Esophagus muscularis mucosa (tissue), 4 donors: ENCODE measurements at places on chromosomes 5 and 9. TPM values are rescaled to one million over a fixed set of nuclear protein-coding genes. Genes with fewer than 3 reads are reported as not detected.

- no peak for DNase-seq
- H3K27me3 ChIP-seq = no peaks in the 10 kb centered on the region
- peak overlapping the region; percentile 9 for H3K27ac ChIP-seq
- peaks cover 28% of the 10 kb centered on the region for H3K4me1 ChIP-seq
- H3K36me3 ChIP-seq = no peaks in the 10 kb centered on the region
Observed at GRCh38 chr5:141817631-141818030, 60.6 kb downstream of the PCDH1 start.

DNA sequence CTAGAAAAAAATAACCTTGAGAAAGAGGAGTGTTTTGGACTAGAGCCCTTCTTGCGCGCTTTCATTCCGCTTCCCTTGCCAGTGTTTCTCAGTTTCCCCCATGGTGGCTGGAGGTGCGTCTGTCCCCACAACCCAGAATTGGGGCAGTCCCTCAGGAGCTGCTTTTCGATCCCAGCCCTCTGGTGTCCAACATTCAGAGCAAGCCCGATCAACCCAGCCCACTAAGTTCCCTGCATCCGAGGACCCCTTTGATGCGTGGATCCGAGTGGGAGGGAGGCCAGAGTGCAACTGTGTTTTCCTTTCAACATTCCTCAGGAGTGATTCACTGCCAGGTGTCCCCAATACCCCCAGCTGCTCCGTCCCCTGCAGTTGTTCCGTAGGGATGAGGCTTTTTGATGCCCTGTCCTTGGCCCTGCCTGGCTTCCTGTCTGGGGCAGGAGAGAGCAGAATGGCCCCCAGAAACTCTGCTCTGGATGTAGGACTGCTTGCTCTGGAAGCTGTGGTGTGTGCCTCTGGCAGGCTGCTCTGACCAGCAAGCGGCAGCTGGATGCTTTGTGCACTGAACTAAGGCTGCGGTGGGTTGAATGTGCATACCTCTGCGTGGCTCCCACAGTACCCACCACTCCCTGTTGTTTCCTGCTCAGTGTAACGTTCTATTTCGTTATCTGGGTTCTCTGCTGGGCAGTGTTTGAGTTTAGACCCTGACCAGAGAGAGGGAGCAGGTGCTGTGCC lies 117.5 kb downstream of the BOD1 start:
- peaks cover 74% of the 10 kb centered on the region for H3K4me1 ChIP-seq
- DNase-seq = peak; percentile 87
- no peak overlapping the region for H3K4me3 ChIP-seq

GRCh38 chr9:114180696-114181606 lies 25.6 kb downstream of the COL27A1 start:
- H3K4me3 ChIP-seq = no peak overlapping the region

DNA sequence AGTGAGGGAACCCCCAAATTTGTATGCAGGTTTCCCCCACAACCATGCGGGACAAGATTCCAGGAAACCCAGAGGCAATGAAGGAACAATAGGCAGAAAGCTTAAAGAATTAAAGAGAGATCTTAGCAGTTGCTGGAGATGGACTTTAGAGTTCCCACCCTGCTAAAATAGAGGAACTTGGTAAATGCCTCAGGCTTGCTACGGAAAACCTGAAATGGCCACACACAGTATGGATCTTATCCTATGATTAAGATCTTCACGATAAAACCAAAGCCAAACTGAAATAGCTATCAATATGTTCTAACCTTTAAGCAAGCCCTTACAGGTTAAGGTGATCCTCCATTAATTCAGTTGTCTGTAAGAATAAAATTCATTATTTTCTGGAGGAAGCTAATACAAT lies 148.3 kb downstream of the RANBP17 start:
- DNase-seq = no peak
- no peaks in the 10 kb centered on the region for H3K27me3 ChIP-seq
- no peaks in the 10 kb centered on the region for H3K4me1 ChIP-seq
- H3K36me3 ChIP-seq = no peaks in the 10 kb centered on the region
- no peak overlapping the region for H3K27ac ChIP-seq

DNA sequence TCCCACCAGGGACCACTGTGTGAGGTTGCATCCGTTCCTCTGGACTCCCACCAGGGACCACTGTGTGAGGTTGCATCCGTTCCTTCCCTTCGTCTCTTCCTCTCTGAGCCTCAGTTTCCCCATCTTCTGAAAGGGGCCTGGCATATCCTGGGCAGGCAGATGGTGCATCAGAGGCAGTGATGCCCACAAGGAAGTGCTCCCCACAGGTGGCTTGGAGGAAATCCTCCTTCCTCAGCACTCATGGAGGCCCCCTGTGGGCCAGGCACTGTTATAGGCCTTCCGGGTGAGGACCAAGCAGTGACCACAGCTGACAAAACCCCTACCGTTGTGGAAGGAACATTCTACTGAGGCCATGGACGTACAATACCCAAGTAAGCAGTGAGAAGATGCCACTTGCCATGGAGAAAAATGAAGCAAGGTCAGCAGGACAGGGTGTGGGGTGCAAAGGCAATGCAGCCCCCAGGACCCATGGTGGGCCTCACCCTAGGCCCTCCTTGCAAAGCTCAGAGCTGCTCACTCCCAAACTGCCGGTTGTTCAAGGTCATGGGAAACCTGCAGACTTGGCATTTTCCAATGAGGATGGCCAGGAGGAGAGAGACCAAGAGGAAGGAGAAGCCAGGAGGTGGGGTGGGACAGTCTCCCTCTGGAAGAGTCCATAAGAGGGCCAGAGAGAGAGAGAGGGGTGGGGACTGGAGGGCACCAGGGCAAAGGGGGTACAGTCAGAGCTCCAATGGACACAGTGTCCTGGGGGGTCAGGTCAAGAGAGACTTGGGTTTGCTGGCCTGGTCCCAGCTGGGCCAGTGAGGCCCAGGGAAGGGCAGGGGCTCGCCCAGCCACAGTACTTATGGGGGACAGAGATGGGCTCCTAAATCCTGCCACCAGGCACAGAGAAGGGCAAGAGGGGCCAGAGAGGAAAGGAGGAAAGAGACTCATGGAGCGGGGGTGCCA lies 51.1 kb downstream of the C9orf50 start:
- no peak for DNase-seq
- peaks cover 43% of the 10 kb centered on the region for H3K4me1 ChIP-seq

- no peaks in the 10 kb centered on the region for H3K27me3 ChIP-seq
- H3K36me3 ChIP-seq = no peaks in the 10 kb centered on the region
- no peak overlapping the region for H3K4me3 ChIP-seq
- peaks cover 11% of the 10 kb centered on the region for H3K4me1 ChIP-seq
- DNase-seq = no peak
Observed at GRCh38 chr9:90097237-90097636, 492.4 kb downstream of the GADD45G start.

GRCh38 chr5:68378204-68378820 lies 162.8 kb downstream of the PIK3R1 start:
- no peaks in the 10 kb centered on the region for H3K36me3 ChIP-seq
- no peak overlapping the region for H3K4me3 ChIP-seq
- DNase-seq = peak; percentile 83
- H3K27ac ChIP-seq = no peak overlapping the region
- H3K27me3 ChIP-seq = no peaks in the 10 kb centered on the region

- peaks cover 54% of the 10 kb centered on the region for H3K4me1 ChIP-seq
- H3K36me3 ChIP-seq = no peaks in the 10 kb centered on the region
- DNase-seq = no peak
- H3K4me3 ChIP-seq = no peak overlapping the region
Observed at GRCh38 chr5:96709152-96709821, 47.1 kb downstream of the CAST start.

GRCh38 chr5:158807946-158808345 lies 291.8 kb downstream of the EBF1 start:
- DNase-seq = no peak
- no peaks in the 10 kb centered on the region for H3K36me3 ChIP-seq
- no peak overlapping the region for H3K27ac ChIP-seq

RGS7BP gene
- total RNA-seq = 1.2 TPM

KCTD16 gene
- under 0.01 TPM for total RNA-seq

DNA sequence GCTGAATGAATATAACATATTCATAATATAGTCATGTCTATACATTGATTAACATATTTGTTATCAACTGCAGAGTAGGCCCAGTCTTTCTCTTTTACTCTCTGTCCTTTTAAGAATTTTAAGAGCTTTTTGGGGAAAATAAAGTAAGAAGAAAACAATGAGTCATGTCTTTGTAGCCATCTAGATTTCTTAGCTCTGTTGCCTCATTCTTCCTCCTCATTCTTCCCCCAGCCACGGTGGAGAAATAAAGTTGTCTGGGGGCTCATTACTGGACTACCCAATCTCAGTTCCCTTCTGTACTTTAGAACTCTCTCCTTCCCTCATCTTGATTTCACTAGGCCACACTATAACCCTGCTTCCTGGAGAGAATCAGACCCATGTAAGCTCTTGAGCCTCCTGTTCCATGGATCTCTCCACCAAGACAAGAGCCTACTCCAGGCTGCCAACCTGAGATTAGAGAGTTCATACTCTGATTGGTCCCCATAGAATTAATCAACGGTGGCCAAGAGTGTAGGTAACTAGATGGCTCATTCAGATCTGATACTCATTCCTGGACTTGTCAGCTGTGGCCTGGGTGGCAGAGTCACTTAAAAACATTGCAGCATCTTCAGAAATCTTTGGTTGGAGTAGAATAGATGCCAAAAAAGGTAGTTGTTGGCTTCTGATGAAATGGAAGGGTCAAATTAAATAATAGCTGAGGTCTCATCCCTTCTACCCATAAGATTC lies 44.2 kb downstream of the ITGA1 start:
- peak overlapping the region; percentile 11 for H3K27ac ChIP-seq
- peaks cover 40% of the 10 kb centered on the region for H3K4me1 ChIP-seq
- peaks cover 5% of the 10 kb centered on the region for H3K36me3 ChIP-seq
- DNase-seq = no peak

DNA sequence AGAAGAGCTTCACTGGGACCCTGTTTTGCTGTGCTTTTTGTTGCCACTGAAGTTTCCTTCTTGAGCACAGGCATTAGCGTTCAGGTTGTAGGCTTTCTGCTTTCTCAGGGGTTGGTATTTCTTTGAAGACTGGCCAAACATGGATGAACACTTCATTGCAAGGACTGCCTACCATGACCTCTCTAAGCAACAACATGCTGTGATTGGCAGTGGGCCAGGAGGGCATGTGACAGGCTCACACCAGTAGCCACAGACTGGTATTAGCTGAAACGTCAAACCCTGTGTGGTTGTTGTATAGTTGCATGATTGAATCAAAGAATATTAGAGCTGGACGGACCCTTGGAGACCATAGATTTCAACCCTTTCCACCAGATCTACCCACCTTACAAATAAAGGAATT lies 20.0 kb upstream of the MLANA start:
- H3K4me3 ChIP-seq = no peak overlapping the region
- H3K27me3 ChIP-seq = no peaks in the 10 kb centered on the region
- no peak for DNase-seq
- no peak overlapping the region for H3K27ac ChIP-seq

DNA sequence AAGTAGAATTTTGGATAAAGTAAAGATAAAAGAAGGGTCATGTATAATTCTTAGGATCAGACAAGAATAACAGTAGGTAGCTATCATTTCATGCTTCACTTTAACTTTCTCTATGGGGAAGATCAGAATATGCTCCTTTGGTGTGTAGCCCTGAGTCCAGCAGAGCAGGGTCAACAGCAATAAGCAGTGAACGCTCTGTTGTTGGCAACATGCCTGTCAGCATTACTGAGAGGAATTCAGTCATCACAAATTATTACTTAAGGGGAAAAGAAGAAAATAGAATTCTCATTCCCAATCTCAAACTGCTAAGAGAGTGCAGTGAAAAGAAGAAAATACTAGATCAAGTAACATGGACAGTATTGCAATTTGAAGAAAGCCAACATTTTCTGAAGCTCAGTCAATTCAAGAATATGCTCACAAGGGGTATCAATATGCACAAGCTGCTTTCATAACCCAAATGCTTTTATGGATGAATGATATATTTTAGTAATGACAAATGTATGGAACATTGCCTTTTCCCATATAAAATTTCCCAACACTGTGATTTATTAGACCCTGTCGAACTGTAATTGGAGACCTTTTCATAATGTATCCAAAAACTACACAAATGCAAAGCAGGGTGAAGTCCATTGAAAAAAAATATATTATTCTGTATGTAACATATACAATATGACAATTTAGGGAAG lies 1359.4 kb downstream of the EFNA5 start:
- H3K4me3 ChIP-seq = no peak overlapping the region
- DNase-seq = no peak
- H3K4me1 ChIP-seq = no peaks in the 10 kb centered on the region
- no peaks in the 10 kb centered on the region for H3K36me3 ChIP-seq

GRCh38 chr5:137075163-137075970 lies 423.8 kb downstream of the SPOCK1 start:
- no peaks in the 10 kb centered on the region for H3K27me3 ChIP-seq
- peaks cover 3% of the 10 kb centered on the region for H3K4me1 ChIP-seq
- H3K4me3 ChIP-seq = no peak overlapping the region
- no peak for DNase-seq

DNA sequence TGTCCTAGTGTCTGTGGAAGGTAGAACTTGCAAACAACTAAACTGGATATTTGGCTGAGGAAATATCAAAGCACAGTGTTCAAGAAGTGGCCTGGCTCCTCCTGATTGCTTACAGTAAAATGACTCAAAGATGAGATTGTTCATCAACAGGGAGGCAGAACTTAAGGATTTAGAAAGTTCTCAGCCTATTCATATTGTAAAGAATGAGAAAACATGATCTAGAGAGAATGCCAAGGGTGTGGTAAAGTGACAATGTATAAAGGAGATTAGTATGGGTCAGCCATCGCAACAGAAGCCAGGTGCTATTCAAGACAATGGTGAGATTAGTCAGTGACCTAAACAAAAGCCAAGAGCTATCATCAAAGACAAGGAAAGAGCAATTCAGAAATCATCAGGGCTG lies 372.3 kb downstream of the SPOCK1 start:
- H3K27me3 ChIP-seq = no peaks in the 10 kb centered on the region
- no peak overlapping the region for H3K27ac ChIP-seq
- H3K36me3 ChIP-seq = no peaks in the 10 kb centered on the region
- H3K4me1 ChIP-seq = peaks cover 10% of the 10 kb centered on the region

DNA sequence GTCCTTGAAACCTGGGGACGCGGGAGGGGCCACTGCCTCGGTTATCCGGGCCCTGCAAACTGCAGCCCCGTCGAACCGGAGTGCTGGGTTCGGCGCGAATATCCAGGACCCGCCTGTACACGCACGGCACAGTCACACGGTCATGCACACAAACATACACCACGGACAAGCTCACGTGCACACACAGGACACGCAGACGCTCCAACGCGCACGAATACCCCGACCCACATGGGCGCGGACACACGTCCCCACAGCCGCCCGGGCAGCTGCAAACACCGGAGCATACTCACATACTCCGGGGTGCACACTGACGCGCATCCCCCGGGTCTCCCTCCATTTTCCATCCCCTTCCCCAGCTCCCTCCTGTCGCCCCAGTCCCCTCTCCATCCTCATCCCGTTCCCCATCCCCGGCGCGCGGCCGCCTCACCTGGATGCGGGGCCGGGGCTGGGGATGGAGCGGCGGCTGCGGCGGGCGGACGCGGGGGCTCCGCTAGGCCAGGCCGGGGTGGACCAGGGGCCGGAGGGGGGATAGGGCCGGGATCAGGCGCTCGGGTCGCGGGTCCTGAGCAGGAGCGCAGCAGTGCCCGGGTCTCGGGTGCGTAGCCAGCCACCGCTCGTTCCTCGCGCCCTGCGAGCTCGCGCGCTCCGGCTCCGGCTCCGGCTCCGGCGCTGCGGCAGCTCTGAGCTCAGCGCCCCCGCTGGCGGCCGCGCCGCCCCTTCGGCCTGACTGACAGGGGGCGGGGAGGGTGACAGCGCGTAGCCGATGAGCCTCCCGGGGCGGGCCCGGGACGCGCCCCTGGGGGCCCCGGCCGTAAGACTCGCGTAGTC lies at the start of the genes EIF4E1B and SNCB:
TSS of gene EIF4E1B (plus strand) at position 823 of the 828 bp plus-strand sequence. CDS start 12,113 bp downstream, outside the sequence.
TSS of gene SNCB (minus strand) at position 682 of the 828 bp plus-strand sequence. CDS start 880 bp downstream, outside the sequence.
- H3K27ac ChIP-seq = no peak within 1 kb of the TSS
- peaks cover 21% of the 10 kb centered on the region for H3K4me1 ChIP-seq
- peak within 1 kb of the TSS; percentile 41 for H3K4me3 ChIP-seq
- peaks cover 34% of the 10 kb centered on the region for H3K27me3 ChIP-seq
- DNase-seq = no peak
- H3K36me3 ChIP-seq = no peaks in the 10 kb centered on the region

PCDHGC5 gene
- total RNA-seq = 1.5 TPM
